ENCODE measurements at places on chromosomes 13 and 19. TPM values are rescaled to one million over a fixed set of nuclear protein-coding genes. Genes with fewer than 3 reads are reported as not detected.

Gene NLRP11
- not detected for total RNA-seq

Gene IL17D
- total RNA-seq, result 7.9 TPM

Gene ATP5F1D
- 140 TPM for total RNA-seq

Gene ERCC5
- total RNA-seq, result 39.2 TPM

Gene NCCRP1
- not detected for total RNA-seq

Gene ATP8B3
- 1.5 TPM for total RNA-seq

Gene ZNF611
- 25.7 TPM for total RNA-seq

Gene SSBP4
- 68.0 TPM for total RNA-seq
